ENCODE measurements at places on chromosomes 11 and 22. TPM values are rescaled to one million over a fixed set of nuclear protein-coding genes. Genes with fewer than 3 reads are reported as not detected.

The FGF3 gene
- polyA plus RNA-seq, result not detected

The MS4A12 gene
- 1.1 TPM for polyA plus RNA-seq

The RAB38 gene
- polyA plus RNA-seq, result 9.0 TPM

The RIC8A gene
- 53.5 TPM for polyA plus RNA-seq

The NDUFS3 gene
- polyA plus RNA-seq, result 210 TPM

The TUT1 gene
- 13.3 TPM for polyA plus RNA-seq

The USP35 gene
- polyA plus RNA-seq, result 0.61 TPM

The FJX1 gene
- 4.2 TPM for polyA plus RNA-seq

The KDM4D gene
- polyA plus RNA-seq, result 0.12 TPM

The APOA5 gene
- not detected for polyA plus RNA-seq

The LRRN4CL gene
- polyA plus RNA-seq, result 1.8 TPM

The SLC22A12 gene
- not detected for polyA plus RNA-seq

The SCGB1C1 gene
- not detected for polyA plus RNA-seq

The LARGE2 gene
- 13.8 TPM for polyA plus RNA-seq

The DRICH1 gene
- polyA plus RNA-seq, result 0.93 TPM

The YAP1 gene
- 31.8 TPM for polyA plus RNA-seq

The OR8G1 gene
- not detected for polyA plus RNA-seq

The SPI1 gene
- 8.2 TPM for polyA plus RNA-seq

The SPDYC gene
- not detected for polyA plus RNA-seq

The RABL2B gene
- polyA plus RNA-seq, result 13.1 TPM

The USP2 gene
- polyA plus RNA-seq, result 7.8 TPM

Data from stomach (tissue), 19 donors.